Activated naive CD4-positive, alpha-beta T cell treated with anti-CD3 and anti-CD28 coated beads, Interleukin-2, amount 50 U/mL, for 72 hours (primary cell): ENCODE measurements at places on chromosomes 7 and 10.

- DNase-seq = no peak
Observed at GRCh38 chr7:33411020-33411419, 281.7 kb downstream of the BBS9 start.

- no peak for DNase-seq
Observed at GRCh38 chr10:79381804-79382221, 34.5 kb downstream of the PPIF start.

DNA sequence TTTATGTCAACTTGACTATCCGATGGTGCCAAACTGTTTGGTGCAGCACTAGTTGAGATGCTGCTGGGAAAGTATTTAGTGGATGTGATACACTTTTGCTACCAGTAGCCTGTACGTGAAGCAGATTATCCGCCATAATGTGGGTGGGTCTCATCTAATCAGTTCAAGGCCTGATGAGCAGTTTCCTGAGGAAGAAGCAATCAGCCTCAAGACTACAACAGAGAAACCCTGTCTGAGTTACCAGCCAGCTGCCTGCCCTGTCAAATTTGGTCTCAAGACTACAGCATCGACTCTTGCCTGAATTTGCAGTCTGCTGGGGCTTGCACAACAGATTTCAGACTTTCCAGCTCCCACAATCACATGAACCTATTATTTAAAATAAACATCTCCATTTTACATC, 10.9 kb upstream of the RBP3 start:
- no peak for DNase-seq

- DNase-seq = no peak
Observed at GRCh38 chr10:115649217-115649616, 556.1 kb downstream of the ATRNL1 start.

DNA sequence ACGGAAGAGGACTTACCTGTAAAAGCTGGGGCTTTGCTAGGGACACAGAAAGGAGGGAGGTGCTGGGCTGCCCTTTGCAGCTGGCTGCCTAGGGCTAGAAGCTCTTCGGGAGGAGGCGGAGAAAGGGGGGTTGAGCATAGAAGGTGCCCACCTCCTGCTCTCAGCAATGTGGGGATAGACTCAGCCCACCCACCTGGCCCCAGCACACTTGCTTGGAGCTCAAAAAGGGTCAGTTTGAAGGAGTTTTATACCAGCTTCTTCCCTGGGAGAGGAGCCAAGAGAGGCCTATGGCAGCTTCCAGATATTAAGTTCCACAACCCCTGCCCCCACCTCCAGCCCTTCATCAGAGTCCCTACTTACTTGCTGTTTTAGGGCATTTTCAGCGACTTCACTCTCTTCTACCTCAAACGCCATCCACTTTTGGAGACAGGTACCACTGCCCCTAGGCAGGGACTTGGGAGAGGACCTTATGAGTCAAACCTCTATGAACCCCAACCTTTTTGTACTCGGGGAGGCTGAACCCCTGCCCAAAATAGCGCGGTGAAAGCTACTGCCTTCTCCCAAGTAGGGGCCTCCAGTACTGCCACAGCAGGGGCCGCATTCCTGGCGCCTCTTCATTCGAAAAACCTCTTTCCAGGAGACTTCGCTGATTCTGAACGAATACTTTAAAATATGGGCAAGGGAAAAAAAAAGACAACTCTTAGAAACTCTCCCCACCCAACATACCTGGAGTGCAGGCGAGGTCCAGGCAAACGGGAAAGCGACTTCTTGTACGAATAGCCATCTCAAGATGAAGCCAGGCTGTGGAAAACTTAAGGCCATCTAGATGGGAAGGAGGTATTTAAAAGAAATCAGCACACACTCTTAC, 1.2 kb upstream of the EVX1 start:
- DNase-seq = no peak

DNA sequence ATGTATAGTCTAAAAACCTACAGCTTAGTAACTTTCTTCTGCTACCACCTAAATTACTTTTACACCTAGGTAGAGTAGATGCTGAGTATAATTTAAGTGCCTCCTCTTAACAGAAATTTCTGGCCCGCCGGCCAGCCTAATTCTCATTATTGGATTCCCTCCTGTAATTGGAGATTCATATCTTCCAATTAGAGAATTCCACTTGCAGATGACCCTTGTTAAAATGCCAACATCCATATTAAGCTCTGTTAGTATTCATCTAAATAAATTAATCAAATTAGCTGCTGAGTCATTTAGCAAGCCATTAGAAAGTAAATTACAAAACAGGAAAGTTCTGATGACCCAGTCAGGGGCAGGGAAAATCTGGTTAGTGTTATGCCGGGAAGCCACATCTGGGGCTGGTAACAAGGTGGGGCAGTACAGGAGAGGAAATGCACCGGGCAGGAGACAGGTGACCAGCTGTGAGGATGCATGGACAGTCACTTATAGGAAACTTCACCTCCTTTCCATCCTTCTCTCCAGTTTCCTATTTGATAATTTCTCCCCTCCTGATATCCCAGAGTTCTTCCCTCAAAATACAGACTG, 82.8 kb downstream of the ORC5 start:
- DNase-seq = no peak

DNA sequence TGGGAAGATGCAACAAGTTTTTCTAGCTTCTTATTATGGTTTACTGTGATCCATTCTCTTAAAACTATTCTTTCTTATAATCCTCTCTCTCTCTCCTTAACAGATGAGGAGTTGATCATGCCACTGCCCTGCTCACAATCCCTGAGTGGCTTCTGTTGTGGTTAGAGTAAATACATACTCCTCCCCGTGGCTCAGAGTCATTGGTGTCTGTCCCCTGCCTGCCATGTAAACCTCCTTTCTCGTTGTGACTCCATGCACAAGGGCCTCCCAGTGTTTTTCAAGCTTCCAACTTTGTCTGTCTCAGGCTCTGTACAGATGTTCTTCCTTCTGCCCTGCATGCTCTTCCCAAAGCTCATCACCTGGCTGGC, 20.4 kb downstream of the CCNY start:
- no peak for DNase-seq

DNA sequence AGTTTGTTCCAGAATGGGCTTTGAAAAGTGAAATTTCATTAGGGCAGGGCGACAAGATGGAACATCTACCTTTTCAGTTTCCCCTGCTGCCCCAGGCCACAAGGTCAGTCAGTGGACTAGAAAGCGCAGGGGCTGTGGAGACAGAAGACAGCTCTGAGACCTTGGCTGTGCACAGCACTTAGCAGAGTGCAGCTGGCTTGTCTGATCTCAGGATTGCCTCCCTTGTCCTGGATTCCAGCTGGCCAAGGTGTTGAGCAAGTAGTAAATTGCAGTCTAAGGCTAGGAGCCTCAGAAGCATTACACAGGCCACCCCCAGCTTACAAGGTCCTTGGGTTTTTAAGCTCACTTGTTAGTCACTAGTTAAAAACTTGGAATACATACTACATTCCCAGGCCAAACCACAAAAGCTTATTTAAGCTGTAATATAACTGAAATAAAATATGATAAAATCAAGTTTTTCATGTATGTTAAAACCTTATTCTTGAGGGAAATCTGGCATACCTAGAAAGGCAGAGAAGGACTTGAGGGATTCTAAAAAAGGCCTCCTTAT, 67.3 kb upstream of the NPY start:
- DNase-seq = no peak

DNA sequence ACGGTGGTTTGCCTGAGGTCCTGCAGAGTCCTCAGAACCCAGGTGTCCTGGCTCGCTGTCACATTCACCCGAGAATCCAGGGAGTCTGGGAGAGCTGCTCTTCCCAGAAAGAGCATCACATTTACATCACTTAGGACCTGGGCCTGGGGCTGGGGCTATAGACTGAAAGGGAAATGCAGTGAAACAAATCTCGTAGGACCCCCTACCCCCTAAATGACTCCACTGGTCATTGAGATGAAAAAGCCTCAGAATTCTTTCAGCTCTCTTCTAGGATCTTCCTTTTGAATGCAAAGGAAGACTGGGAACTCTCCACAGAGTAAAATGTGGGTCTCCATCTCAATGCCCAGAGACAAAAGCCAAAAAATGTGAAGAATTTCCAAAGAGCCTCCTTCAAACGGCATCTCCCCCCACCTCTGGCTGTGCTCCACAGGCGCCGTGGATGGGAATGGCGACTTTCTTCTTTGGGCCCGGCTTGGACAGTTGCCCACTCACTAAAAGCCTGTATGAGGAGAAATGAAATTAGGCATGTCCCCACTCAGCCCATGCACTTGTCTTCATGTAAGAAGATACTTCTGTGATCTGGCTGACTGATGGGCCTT, 49.0 kb upstream of the PODXL start:
- no peak for DNase-seq

DNA sequence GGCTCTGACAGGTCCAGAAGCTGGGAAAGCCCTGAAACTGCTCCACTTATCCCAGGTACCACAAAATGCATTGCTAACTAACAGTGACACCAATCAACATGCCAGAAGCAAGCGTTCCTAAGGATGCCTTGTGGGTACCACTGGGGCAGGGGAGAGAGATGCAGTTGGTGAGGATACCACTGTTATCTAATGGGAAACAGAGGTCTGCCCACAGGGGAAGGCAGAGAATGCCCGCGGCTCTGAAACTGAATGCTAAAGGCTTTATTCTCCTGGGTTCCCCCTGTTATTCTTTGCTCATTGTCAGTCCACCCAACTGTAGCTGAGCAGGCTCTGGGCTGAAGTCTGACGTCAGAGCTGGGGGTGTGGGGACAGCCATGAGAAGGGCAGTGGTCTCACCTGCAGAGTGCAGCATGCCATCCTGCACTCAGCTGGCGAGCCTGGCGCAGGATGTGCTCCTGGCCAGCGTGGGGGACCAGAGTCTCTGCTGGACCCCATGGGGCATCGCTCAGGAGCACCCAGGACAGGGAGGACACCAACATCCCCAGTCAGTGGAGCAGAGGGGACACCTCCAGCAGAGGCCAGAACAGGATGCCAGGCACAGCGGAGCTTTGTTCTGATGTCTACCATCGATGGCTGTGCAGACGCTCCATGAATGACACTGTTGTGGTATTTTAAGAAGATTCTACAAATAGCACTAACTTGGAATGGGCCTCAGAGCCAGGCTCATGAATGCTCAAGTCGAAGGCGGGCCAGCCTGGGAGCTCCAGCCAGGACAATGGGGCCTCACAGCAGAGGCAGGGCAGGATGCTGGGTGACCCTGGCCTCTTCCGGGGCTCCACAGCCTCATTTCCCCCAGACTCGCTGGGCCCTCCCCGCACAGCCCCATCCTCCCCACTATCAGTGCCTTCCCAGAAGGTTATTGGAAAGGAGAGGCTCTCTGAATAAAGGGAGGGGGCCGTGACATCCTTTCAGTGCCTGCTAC, 95.8 kb downstream of the ARHGAP22 start:
- no peak for DNase-seq

- DNase-seq = no peak
Observed at GRCh38 chr10:5500910-5501309, 1.5 kb upstream of the CALML5 start.

- no peak for DNase-seq
Observed at GRCh38 chr7:99835189-99835588, 7.4 kb downstream of the CYP3A43 start.

- no peak for DNase-seq
Observed at GRCh38 chr7:23960361-23960760, 250.3 kb downstream of the STK31 start.

DNA sequence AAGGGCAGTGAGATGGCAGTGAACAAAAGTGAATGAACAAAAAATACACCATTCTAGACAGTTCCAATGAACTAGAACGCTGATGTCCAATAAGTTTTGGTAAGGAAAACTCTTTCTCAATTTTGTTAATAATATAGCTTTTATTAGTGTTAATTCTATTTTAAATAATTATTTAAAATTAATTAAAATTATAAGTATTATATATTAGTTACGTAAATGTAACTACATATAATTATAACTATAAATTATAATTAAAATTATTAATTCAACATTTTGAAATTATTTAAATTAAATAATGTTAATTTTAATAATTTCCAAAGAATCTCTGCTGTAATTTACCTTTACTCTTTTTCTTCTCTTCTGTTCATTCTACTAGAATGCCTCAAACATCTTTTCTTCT, 5.4 kb downstream of the SRI start:
- no peak for DNase-seq

DNA sequence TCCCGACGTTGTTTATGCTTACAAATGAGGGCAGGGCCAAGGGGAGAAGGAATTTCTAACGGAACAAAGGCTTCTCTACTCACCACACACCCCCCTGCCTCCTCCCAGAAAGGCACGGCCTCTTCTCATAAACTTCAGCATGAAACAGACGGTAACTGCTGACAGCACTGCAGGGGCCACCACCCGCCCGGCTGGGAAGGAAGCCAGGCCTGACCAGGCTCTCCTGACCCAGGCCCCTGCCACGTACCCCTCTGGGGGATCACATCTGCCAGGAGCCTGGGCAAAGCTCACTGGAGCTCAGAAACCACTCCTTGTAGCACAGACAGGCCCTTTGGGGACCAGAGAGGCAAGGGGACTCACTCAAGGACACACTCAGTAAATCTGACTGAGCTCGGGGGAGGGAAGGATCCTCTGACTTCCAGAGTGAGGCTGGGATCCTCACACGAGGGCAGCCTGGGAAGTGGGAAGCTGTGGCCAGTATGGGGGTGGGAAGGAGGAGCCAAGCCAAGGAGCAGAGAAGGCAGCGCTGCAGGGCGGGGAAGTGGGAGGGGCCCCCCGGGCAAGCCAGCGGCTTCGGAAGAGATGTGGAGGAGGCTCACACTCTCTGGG, 46.1 kb downstream of the ZCCHC24 start:
- no peak for DNase-seq

GRCh38 chr10:75234683-75235374, 928 bp downstream of the COMTD1 start:
- peak; percentile 73 for DNase-seq

GRCh38 chr7:159280008-159280407, 135.3 kb upstream of the VIPR2 start:
- no peak for DNase-seq

- DNase-seq = no peak
Observed at GRCh38 chr10:60894786-60895185, 49.2 kb downstream of the RHOBTB1 start.

- DNase-seq = no peak
Observed at GRCh38 chr10:115774721-115775120, 498.3 kb downstream of the GFRA1 start.

DNA sequence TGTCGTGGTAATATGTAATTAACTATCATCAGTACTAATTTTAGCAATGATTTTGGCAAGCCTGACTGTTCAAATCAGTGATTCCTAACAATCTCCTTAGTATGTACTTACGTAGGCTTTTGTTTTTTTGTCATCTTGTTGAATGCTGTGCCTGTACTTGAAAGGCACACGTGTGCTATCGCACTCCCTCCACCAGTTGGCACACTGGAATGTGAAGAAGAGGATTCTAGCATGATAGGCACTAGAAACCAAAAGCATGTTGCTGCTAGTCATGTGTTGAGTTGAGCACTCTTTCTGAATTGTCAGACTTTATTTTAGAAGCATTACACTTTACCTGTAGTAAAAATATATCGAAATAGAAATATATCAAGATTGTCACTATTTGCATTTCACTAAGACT, 59.1 kb downstream of the TASOR2 start:
- DNase-seq = no peak

GRCh38 chr7:48563334-48563733, 361.0 kb upstream of the CDC14C start:
- no peak for DNase-seq

- DNase-seq = no peak
Observed at GRCh38 chr10:88932539-88933256, 19.9 kb downstream of the ACTA2 start.
